Stimulated activated CD4-positive, alpha-beta T cell treated with anti-CD3 and anti-CD28 coated beads, Interleukin-4, amount 100 ng/mL, for 24 hours (primary cell): ENCODE measurements at places on chromosomes 16 and 17.

GRCh38 chr16:52383640-52384292, 163.2 kb downstream of the TOX3 start:
- no peak for DNase-seq

- DNase-seq: no peak
Observed at GRCh38 chr17:7838090-7839075, 4.4 kb downstream of the KDM6B start.

- DNase-seq: no peak
Observed at GRCh38 chr17:72354071-72354470, 233.3 kb downstream of the SOX9 start.

GRCh38 chr17:43608313-43608712, 53.4 kb downstream of the MEOX1 start:
- DNase-seq: peak; percentile 67

- DNase-seq: no peak
Observed at GRCh38 chr16:78654929-78655328, 555.5 kb downstream of the WWOX start.

GRCh38 chr17:56774650-56775049, 59.1 kb downstream of the C17orf67 start:
- no peak for DNase-seq

- peak; percentile 79 for DNase-seq
Observed at GRCh38 chr17:28726226-28726626, at the start of gene TLCD1. TLCD1 (minus strand) TSS chr17:28726233; CDS start chr17:28726097, 136 bp downstream.

DNA sequence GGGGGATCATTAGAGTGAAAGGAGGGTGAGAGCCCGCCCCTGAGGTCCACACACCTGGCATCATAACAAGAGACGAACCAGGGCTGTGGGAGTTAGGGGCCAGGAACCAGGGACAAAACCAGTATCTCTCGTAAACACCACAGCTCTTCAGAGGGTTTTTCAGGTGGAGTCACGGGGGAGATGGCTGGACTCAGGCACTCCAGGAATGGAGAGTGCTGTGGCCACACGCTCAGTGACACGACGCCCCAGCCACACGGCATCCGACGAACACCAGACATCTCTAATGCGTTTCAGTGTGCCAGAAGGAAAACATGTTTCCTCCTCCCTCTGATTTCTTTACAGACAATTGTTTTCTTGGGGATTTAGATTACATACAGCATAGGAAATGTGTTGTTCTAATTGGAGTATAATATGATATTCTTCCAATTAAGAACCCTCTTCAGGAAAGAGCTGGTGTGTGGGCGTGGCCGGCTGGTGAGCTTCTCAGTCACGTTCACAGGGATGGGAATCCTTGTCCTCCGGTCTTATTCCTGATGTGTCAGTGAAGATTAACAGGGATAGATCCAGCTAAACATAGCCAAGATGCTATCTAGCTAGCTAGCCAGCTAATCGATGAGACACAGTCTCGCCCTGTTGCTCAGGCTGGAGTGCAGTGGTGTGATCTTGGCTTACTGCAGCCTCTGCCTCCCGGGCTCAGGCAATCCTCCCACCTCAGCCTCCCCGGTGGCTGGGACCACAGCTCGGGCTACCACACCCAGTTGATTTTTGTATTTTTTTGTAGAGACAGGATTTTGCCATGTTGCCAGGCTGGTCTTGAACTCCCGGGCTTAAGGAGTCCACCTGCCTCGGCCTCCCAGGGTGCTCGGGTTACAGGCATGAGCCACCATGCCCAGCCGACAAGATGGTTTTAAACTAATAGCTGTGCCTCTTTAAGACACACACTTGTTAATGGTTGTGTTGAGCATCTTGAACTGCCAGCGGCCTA, 98.6 kb downstream of the BANP start:
- no peak for DNase-seq

GRCh38 chr16:24972608-24973220, 42.5 kb downstream of the ARHGAP17 start:
- no peak for DNase-seq

GRCh38 chr16:5922686-5923085, 825.1 kb upstream of the EEF2KMT start:
- DNase-seq: no peak

DNA sequence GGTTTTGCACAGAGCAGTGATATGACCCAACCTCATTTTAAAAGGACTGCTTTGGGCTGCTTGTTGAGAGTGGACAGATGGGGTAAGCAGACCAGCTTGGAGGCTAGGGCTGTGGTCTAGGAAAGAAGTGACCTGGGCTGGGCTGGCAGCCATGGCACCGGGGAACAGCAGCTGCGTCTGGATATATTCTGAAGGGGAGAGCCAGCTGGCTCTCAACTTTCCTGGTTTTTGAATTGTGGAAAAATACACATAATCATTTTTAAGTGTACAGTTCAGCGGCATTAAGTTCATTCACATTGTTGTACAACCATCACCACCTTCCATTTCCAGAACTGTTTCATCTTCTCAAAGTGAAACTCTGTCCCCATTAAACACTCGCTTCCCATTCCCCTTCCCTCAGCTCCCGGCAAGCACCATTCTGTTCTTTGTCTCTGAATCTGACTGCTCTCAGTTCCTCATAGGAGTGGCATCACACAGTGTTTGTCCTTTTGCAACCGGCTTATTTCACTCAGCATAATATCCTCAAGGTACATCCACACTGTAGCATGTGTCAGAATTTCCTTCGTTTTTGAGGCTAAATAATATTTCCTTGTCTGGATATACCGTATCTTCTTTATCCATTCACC, 113.2 kb downstream of the SPECC1 start:
- no peak for DNase-seq

DNA sequence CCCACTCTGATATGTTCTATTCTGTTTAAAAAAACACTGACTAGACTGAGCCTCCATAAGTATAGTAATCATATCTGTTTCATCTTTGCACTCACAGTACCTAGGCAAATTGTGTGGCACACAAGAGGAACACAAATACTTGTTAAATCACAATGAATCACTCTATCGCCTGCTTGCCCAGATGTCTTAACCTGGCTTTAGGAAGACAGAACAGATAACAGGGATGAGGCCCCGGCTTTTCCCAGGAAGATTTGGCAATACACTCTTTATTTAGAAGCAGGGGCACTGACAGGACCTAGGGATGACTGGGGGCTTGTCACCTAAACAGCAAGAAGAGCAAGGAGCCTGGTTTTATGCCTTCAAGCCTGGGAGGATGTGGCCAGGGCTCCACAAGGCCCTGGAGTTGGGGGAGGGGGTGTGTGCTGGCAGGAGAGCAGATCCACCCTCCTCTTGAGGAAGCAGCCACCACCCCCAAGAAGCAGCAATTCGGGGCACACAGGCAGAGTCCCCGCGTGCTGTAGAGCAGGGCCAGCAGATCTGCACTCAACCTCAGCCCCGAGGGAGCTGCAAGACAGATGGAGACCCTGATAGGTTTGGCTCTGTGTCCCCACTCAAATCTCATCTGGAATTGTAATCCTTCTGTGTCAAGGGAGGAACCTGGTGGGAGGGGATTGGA, 41.0 kb upstream of the KSR1 start:
- no peak for DNase-seq

- no peak for DNase-seq
Observed at GRCh38 chr16:85110105-85110504, 2.2 kb downstream of the CIBAR2 start.

DNA sequence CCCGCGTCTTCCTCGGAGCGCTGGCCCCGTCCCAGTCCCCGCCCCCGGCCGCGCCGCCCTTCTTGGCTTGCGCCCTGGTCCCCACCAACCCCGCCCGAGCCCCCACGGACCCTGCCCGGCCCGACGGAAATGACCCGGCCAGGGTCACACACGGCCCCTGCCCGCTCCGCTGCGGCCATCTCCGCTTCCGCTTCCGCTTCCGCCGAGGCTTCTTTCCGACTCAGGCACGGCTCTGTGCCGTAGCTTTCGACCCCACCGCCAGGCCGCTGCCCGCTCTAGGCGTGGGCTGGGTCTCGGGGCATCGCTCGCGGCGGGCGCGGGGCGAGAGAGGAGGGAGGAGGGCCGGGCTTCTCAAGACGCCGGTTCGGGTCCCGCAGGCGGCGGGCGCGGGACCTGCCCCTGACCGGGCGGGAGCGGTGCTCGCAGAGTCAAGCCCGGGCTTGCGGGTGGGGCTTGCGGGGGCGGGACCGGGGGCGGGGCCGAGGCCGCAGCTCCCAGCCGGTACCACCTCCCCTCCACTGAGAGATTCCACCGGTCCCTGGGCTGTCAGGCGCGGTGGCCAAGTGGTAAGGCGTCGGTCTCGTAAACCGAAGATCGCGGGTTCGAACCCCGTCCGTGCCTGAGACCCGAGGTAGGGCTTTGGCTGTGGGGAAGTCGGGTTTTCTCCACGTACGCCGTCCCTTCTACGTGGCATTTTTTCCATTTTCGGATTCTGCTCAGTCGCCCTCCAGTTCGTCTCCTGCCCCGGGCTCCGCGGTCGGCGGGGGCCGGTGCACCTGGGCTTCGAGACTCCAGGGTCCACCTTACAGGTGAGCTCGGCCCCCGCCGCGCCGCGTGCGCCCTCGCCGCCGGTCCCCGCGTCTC, 158.3 kb downstream of the RAB11FIP4 start:
- DNase-seq: peak; percentile 94

DNA sequence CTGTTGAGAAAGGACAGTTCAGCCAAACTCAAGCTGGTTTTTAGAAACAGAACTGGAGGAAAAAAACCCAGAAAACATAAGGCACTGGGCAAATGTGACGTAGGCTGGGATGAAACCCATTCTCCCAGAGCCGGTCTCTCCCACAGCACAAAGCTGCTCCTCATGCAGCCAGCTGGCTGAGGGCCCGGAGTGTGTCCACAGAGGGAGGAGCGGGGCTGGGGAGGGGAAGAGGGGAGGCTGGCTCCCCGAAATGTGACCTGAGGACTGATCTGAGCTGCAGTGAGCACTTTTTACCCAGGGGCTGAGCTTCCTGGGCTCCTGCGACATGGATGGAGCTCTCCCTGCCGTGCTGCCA, 20.8 kb downstream of the FOXF1 start:
- no peak for DNase-seq

GRCh38 chr17:34171245-34171818, 83.8 kb upstream of the CCL2 start:
- DNase-seq: peak; percentile 53

GRCh38 chr16:72837846-72838585, 209.9 kb downstream of the ZFHX3 start:
- no peak for DNase-seq

DNA sequence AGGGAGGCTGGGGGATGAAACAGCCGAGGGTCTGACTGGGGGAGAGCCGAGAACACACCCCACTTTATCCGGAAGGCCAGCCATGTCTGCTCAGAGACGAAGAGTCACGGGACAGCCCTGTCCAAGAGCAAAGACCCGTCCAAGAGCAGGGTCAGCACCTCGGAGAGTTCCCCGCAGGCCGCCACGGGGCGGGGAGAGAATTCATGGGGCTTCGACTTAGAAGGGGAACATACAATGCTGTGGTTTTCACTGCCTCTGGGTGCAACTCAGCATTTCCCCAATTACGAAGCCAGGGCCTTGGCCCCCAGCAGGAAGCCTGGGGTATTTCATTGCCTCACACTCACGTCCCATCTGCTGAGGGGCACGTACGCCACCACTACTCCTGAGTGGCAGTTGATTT, 59.3 kb downstream of the JPH3 start:
- DNase-seq: peak; percentile 18

GRCh38 chr17:78044280-78044835, 84.2 kb downstream of the TMC6 start:
- no peak for DNase-seq

DNA sequence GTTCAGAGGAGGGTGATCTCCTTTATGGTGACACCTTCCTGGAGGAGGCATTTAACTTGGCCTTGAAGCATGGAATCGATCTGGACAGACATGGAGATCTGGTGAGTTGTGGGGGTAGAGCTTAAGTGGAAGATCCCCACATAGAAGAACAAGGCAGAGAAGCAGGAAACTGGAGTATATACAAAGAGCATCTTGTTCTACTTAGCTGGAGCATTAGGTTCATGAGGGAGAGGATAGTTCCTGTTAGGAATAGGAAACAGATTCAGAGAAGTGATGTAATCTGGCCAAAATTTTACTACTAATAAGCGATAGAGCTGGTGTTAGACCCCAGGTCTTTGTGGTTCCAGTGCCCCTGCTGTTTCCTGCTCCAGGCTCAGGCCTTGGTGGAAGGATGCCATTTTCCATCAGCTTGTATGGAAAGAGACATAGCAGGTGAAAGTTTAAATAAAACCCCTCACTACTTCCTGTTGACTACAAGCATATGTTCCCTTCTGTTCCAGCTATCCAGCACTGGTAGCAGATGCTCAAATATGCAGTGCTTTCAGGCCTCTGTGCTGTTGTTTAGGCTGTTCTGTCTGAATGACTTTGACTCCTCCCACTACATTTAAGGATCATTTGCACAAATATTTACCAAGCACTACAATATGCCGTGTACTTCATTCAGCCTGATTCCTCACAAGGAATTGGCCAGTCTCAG, 9.4 kb downstream of the RPAIN start:
- DNase-seq: no peak

DNA sequence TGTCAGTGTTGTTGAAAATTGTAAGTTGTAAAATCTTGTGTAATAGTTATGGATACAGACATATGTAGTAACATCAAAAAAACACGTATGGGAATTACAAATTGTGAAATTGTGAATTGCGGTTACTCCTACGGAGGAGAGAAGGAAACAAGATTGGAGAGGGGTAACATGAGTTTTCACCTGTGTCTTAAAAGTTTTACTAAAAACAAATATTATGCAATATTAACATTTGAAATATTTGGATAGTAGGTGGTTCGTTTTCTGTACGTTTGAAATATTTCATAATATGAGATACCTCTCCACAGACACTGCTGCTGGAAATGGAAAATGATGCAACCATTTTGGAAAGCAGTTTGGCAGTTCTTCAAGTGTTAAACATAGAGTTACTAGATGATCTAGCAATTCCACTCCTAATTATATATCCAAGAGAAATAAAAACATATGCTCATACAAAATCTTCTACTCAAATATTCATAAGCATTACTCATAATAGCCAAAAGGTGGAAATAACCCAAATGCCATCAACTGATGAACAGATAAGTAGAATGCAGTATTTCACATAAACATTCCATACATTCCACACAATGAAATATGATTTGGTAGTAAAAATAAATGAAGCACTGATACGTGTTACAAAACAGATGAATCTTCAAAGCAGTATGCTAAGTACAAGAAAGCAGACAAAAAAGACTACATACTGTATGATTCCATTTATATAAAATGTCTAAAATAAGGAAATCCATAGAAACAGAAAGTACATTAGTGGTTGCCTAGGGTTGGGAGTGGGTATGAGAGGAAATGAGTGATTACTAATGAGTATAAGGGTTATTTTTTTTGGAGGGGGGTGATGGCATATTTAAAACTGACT, 40.7 kb upstream of the ABCA10 start:
- no peak for DNase-seq

DNA sequence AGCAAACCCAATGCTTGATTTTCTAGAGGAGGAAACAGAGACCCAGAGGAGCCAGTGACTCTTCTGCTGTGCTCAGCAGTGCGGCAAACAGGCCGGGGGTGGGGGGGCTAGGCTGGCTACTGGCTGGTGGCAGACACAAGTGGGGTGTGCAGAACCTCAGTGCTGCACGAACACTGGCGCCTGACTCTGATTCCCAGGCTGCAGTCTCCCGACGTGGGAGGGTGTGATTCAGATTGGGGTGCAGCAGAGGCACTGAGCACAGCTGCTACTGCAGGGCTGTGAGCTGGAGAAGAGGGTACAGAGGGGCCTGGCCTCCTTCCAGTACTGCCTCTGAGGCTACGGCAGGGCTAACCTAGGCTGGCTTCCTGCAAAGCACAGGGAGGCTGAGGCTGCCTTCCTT, 8.1 kb downstream of the RPL19 start:
- DNase-seq: no peak
